ENCODE measurements at places on chromosomes 11 and 22.

- DNase-seq = peak; percentile 18
These were observed 479 bp downstream of the RSF1 start for GRCh38 chr11:77819921-77820564.

- DNase-seq = no peak
These were observed 49.8 kb downstream of the APIP start for GRCh38 chr11:34866375-34866774.

GRCh38 chr11:34256626-34257025 lies 101.2 kb downstream of the ABTB2 start:
- DNase-seq = no peak

DNA sequence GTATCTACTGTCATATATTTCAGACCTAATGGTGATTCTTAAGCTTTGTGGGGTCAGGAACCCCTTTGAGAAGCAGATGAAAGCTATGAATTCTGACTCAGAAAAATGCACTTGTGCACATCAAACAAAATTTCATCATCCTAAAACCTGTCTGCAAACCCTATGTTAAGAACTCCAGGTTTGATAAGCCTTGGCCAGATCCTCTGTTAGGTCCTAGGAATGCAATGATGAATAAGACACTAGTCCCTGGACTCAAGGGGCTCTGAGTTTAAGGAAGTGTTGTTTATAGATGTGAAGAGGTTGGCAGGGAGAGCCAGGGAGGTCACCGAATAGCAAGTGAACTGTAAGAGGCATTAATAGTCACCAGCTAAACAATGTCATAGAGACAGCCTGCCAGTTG lies 103.2 kb downstream of the SPON1 start:
- no peak for DNase-seq

DNA sequence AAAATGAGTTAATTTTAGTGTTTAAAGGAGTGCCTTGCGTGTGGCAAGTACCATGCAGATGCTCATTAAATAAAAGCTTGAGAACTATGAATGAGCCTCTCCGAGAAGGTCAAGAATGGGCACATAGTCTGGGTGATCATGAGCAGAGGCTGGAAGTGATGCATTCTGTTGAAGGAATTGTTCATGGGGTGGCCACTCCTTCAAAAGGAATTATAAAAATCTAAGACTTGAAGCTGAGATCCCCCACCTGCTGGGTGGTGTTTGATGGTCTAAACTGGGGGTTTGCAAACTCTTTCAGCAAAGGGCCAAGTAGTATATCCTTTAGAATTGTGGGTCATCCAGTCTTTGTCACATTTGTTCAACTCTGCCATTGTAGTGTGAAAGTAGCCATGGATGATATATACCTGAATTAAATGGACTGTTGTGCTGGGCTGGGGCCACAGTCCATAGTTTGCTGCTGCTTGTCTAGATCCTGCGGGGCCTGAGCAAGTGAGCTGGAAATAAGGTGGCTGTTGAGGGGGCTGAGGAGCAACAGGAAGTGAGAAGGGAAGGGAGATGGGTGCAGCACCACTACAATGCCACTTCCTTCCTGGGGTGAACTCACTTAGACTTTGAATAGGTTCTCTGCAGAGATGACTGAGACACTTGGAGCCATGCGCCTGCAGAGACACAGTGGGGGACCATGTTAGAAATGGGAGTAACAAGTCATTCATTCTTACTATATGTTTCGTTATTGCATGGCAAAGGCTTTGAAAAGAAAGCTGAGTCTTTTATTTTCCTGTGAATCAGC lies 179.0 kb downstream of the SNX19 start:
- no peak for DNase-seq

DNA sequence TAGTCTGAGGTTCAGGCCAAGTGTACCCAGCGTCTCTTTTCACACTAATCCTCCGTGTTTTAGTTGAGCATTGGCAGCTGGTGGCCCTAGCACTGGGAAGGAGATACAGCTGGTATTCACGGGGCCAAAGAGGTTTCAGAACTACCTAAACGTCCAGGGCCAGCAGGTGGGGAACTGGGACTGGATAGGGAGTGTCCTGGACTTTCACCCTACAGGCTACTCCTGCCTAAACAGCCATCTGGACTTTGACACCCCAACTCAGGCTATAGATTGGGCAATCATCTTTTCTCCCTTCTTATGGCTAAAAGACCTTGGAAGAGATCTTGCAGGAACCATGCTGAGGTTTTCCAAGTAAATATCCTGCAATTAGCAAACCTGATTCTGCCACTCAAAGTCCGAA lies 2.8 kb downstream of the SPON1 start:
- DNase-seq = no peak

DNA sequence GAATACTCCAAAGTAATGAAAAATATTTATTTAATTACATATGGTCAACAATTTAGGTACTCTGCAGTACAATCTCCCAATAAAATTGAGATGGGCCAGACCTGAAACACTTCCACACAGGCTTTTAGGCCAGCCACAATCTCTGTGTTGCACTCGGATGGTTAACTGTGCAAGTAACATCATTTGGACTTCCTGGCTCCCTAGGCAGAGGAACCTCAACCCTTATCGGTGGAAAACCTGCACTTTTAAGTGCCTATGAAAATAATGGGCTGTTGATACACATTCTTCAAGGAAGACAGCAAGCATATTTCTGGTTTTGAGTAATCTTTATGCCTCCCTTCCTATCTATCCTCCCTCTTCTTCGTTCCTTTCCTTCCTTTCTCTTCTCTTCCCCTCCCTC lies 343.1 kb downstream of the SOX6 start:
- DNase-seq = no peak

DNA sequence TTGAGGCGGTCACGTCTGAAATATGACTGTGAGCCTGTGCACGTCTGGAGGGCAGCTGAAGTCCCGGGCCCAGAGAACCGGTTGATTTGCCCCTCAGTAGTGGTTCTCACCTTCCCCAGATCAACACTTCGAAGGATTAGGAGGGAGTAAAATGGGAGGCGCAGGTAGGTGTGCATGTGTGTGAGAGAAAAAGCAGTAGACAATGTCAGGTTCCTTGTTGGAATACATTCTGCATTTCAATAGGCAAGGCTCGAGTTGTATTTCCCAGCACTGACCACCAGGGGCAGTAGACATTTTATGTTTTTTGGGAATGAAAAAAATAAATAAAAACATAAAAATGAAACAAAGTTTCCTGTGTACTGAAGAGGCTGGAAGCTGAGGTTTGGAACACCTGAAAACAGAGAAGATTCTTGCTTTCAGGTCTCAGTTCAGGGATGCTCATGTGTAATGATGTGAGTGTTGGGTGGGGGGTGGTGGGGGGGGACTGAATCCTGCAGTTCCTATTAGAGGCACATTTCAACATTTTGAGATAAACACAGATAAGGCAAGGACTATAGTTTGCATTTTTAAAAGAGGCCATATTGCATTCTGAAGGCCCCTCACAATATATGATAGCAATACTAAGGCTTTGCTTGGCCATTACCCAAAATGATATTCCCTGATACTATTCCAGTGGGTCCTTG lies 333.9 kb downstream of the CADM1 start:
- DNase-seq = no peak

DNA sequence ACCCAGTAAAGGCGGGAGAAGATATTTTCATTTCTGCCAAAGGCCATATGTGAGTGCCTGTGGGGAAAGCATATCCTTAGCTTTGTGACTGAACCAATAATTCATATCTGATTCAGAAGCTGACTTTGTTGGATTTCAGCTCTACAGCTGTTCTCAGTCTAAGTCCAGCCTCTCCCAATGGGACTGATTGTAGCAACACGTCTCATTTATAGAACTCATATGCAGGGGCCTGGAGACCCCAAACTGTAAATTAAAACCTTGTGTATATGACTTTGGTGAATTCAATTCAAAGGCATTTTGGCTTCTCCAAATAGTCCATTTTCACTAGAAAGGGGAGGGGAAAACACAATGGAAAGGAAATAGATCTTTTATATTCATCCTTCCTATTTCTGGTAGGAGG lies 250.4 kb upstream of the SORL1-AS1 start:
- DNase-seq = no peak

- DNase-seq = no peak
These were observed 119.2 kb downstream of the ETS1 start for GRCh38 chr11:128468111-128468510.

- DNase-seq = peak; percentile 16
These were observed 32.5 kb upstream of the GRAMD4 start for GRCh38 chr22:46587492-46588278.

DNA sequence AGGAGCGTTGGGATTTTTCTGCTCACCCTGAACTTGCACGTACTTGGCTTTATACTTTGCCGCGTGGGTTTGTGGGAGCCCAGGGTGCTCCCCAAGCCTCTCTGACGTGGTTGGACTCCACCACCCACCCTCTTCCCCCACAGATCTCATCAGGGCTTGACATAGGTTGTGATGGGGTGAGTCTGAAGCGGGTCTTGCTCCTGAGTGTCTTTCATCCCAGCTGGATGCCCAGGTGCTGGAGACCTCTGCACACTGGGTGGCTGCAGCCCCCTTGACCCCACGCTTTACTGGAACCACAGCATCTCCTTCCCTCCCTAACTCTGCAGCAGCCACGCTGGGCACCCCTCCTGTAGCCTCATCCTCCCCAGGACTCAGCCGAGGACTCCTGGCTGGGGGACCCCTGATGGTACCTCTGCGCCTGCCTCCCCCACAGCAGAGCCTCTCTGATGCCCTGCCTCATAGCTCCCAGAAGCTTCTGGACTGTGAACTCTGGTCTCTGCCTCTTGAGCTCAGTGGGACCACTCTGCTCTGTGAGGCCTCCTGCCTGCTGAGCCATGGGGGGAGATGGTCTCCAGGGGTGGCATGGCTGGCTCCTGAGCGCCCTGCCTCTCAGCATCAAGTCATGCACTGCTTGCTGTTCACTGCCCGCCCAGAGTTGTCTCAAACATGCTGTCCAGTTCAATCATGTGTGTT lies 45.2 kb downstream of the MYEOV start:
- no peak for DNase-seq

DNA sequence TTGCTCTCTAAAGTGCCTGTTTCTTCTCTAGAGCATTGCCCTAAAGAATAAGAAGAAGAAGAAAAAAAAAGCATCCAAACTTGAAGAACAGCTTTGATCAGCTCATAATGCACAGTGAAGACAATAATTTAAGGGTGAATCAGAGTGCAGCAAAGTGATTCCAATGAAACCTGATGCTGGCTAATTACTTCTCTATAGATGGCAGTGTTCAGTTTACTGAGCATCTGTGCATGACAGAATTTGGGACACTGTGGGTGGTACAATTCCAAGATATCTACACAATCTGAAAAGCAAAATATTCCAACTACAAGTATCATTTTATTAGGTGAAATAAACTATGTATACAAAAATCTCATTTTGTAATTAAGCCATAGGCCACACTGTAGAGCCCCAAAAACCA lies 450.5 kb upstream of the CCDC90B start:
- DNase-seq = no peak

DNA sequence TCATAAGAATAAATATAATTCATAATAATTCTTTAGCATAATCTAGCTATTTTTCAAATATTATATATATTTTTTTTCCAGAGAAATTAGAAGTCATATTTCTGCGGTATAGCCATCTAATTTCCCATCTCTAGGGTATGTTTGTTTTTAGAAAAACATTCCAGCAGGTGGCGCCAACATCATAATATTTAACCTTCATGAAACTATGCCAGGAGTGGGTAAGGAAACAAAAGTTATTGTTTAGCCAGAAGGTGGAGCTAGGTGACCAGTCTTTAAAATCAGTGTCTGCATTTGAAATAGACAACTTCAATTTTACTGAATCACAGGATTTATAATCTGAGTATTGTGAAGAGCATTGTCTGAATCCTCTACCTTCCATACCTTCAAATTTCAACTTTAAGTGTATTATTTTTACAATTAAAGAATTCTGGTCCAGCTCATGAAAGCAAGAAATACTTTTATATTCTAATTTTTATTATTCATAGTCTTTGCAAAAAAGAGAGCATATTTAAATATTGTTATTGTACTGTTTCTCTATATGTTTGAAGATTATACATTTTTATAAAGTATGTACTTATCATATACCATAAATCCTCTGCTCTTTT lies 15.7 kb upstream of the CCDC179 start:
- DNase-seq = peak; percentile 51

GRCh38 chr11:92308366-92308765 lies 83.7 kb downstream of the FAT3 start:
- DNase-seq = no peak

DNA sequence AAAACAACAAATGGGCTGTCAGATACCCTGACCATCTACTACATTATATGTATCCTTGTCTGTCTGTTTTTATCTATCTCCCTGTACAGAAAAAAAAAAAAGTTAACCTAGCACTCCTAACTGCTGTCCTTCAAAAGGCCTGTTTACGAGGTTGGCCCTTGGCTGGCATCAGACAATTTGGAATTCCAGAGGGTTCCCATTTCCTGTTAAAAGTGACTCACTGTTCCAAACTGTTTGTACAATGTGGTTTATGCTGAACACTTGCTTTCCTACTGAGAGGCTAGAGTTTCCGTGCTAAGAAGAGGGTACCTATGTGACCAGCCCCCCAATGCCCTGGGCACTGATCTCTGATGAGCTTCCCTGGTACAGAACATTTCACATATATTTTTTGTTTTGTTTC lies 65.9 kb upstream of the HMGXB4 start:
- no peak for DNase-seq

DNA sequence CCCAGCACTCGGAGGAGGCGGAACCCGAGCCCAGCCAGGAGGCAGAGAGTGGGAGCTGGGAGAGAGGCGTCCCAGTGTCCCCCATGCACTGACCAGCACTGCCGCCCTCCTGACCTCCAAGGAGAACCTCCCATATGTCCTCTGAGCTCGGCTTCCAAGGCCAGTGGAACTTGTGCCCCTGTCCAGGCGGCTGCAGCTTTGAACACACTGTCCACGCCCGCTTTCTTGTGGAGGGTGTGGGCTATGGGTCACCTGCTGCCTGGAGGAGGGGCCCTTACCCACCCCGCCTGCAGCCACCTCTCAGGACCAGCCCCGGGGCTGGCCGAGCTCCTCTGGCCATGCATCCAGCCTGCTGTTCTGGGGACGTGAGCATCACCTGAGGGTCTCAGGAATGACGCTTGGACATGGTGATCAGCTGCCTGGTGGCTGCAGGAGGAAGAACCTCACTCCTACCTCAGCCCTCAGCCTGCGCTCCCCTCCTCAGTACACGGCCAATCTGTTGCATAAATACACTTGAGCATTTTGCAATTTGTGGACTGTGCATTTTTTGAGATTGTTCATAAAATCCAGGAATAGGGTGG lies 22.2 kb upstream of the MUC5B start:
- no peak for DNase-seq

DNA sequence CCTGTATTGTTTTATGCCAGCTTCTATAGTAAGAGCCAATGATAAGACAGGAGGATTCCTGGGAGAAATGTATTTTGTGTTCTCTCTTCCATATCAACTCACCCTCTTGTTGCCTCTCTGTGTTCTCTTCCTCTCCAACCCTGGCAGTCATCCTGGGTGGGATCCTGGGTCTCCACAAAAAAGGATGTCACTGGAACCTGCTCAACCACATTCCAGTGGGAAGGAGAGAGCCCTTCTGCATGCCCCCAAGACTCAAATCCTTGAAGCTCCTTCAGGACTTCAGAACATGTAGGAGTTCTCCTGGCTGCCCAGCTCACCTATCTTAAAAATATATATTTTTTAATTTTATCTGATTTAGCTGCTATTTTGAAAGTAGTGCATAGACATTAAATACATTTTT lies 26.1 kb downstream of the APOL6 start:
- no peak for DNase-seq

- no peak for DNase-seq
These were observed 12.7 kb upstream of the OR8K1 start for GRCh38 chr11:56333156-56333555.

- DNase-seq = no peak
These were observed 148.1 kb downstream of the SPON1 start for GRCh38 chr11:14110629-14111028.

GRCh38 chr22:33691057-33691630 lies 229.1 kb downstream of the LARGE1 start:
- DNase-seq = no peak
